ENCODE measurements at places on chromosomes 5 and 9.

- DNase-seq = no peak
Observed at GRCh38 chr9:38434365-38434764, 10.1 kb upstream of the IGFBPL1 start.

DNA sequence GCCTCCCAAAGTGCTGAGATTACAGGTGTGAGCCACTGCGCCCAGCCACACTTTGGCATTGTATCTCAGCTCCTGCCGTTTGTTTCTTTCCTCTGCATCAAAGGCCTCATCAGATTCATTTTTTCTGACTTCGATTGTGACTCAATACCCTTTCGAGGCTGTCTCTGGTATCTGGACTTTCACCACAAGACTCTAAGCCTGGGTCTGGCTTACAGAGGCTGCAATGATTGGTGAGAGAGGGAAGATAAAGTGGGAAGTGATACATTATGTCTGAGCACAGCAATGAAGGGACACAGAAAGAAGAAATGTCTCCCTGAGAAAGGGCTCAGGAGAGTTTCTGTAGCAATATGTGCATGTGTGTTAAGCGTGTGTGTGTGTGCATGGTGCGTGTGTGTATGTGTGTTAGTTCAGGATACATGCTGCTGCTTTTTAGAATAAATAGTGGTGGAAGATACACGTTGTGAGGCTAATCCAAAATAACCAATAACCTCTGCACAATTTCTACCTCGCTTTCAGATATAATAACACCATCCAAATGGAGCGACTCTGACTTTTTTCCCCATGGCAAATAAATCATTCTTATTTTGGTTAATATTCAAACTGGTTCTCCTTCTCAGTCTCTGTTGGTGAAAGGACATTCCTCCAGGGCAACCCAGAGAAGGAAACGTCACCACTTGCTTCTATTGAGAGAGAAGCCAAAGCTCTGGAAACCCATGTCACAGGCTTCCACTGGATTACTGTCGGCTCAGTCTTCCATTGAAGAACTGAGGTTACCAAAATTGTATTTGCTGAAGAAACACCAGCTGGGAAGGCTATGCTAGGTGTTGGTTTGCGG is 8.1 kb upstream of the DAB2 start:
- DNase-seq = no peak

GRCh38 chr5:91224456-91224855 is 158.7 kb downstream of the ARRDC3 start:
- no peak for DNase-seq

DNA sequence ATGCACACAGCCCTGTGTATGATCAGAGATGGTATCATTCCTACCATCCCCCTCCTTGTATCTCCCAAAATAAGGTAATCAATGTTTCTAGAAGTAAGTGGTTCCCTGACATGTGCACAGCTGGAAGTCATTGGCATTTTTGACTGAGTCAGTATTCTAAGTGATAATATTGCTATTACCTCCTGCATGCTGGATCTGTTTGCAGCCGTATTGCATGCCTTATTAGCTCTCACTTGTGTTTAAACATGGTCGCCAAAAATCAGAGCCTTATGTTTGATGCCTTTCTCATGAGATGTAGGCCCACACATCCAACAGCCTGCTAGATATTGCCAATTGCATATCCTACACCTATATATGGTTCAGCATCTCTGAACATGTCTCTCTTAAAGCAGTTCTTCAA is 254.3 kb downstream of the CDH12 start:
- no peak for DNase-seq

GRCh38 chr9:76904661-76905457 is 1.1 kb downstream of the PRUNE2 start:
- DNase-seq = no peak

- no peak for DNase-seq
Observed at GRCh38 chr9:2299843-2300205, 284.7 kb downstream of the SMARCA2 start.

- DNase-seq = no peak
Observed at GRCh38 chr5:167945542-167946384, 345.7 kb upstream of the WWC1 start.

DNA sequence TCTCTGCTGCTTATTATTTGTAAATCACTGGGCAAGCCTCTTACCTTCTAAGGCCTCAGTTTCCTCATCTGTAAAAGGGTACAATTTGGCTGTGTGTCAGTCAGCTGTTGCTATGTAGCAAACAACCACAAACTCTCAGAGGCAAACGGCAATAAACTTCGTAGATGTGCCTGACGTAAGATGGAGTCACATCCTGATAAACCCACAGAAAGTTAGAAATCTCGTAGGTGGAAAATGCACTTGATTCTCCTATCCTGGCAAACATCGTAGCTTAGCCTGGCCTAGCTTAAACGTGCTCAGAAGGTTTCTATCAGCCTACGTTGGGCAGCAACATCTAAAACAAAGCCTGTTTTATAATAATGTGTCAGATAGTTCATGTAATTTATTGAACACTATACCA is 35.0 kb upstream of the UNC5A start:
- no peak for DNase-seq

- DNase-seq = no peak
Observed at GRCh38 chr9:37390759-37391158, 31.7 kb upstream of the GRHPR start.

DNA sequence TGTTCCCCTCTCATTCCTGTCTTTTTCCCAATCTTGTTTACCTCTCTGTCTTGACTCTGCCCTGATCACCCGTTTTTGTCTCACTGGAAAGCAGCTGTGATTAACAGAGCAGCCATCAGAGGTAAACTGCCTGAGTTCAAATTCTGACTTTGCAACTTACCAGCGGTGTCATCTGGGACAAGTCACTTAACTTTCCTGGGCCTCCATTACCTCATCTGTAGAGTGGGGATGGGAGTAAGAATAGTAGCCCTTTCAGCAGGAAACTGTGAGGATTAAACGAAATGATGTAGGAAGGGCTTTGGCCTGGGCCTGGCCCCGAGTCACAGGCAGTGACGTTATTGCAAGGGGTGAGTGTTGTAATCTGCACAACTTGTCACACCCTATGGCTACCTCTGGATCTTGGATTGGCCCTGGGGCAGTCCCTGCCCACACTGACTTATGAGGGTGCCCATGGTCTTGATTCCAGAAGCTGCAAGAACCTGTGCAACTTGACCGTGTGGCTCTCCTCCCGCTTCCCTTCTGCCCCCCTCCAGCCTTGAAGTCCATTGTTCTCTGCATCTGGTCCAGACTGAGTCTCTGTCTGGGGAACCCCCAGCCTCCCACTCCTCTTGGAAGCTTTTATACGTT is 657 bp upstream of the PCDH12 start:
- DNase-seq = no peak

- DNase-seq = no peak
Observed at GRCh38 chr5:6837519-6838110, 124.4 kb downstream of the TENT4A start.

DNA sequence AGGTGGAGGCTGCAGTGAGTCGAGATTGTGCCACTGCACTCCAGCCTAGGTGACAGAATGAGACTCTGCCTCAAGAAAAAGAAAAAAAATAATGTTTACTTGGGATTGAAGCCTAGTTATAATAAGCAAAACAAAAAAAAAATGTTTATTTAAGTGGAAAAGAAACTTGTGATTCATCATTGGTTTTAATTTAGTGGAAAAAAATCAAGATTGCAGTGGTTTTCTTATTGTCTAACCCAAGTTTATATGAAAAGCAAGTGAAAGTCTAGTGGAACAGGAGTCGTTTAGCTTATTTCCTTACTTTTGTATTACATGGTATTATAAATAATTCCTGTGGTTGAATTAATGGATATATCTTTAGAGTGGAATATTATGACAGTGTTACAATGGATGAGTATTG is 8.4 kb downstream of the CNOT8 start:
- no peak for DNase-seq

GRCh38 chr5:137217599-137218200 is 281.4 kb downstream of the SPOCK1 start:
- DNase-seq = no peak

DNA sequence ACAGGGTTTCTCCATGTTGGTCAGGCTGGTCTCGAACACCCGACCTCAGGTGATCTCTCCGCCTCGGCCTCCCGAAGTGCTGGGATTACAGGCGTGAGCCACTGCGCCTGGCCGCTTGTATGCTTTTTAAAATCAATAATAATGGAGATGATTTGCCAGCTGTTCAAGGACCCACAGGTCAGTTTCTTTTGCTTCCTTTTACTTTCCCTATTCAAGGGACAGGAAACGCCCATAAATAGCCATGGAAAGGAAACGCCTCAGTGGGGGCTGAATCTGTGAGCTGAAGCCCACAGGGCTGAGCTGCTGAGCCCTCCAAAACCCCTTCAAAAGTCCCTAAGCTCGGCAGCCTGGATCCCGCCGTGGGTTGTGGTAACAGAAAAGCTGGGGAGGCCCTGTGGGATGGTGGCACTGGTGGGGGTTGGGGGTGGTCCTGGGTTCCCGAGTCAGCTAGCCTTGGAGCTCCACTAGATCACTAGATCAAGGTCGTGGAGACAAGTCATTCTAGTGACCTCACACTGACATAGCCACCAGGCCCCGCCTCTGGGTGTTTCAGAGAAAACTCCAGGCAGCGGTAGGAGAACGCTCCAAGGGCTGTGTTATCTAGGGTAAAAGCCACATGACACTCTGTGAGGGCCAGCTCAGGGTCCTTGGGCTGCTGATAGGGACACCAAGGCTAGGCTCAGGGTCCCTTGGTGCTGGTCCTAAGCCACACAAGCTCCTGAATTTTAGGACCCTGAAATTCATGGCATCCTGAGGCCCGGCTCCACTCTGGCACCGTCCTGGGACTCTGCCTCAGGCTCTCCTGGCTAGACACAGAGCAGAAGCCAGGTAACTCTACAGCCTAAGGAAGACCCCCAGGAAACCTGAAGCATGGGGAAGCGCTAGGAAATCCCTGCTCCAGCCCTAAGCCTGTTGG is 18.0 kb upstream of the DUSP1 start:
- no peak for DNase-seq

GRCh38 chr9:129183495-129184218 is 5.6 kb upstream of the IER5L start:
- no peak for DNase-seq

Data from stimulated activated CD8-positive, alpha-beta memory T cell treated with anti-CD3 and anti-CD28 coated beads, Interleukin-4, amount 100 ng/mL, for 4 hours (primary cell).